ENCODE measurements at places on chromosomes 7 and 10. TPM values are rescaled to one million over a fixed set of nuclear protein-coding genes. Genes with fewer than 3 reads are reported as not detected.

GRCh38 chr7:106626376-106627164 is 34.4 kb downstream of the CCDC71L start:
- DNase-seq: no peak

- DNase-seq: no peak
These were observed 4.4 kb downstream of the PRKAR2B start for GRCh38 chr7:107048783-107049418.

DNA sequence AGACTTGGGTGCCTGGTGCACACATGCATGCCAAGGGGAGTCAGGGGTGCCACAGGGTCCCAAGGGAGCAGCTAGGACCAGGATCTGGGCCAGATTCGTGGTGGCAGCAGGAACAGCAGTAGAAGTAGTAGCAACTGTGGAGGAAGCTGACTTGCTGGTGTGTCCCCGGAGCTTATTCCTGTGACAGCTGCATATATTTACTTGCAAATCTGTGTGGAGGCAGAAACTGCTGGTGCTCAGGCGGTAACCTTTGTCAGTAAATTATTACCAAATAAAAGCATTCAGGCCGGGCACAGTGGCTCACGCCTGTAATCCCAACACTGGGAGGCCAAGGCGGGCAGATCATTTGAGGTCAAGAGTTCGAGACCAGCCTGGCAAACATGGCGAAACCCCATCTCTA is 67.4 kb upstream of the RAB18 start:
- no peak for DNase-seq

PRSS37 gene
- not detected for total RNA-seq
